Vagina (tissue), 2 donors: ENCODE measurements at places on chromosomes 1 and 21.

DNA sequence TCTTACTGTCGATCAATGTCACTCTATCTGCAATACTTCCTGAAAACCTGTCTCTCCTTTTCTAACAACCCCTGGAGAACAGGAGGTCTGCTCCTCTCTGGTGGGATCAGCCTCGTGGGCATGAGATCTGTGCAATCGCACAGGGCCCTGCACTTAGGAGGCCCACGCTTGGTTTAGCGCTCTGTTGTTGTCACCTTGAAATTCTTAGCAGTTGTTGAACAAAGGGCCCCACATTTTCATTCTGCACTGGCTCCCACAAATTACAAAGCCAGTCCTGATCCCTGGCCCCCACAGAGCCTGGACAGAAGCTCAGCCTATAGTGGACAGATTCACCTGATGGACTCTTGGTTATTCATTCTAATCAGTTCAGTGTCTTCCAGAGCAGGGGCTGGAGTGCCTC lies 18.6 kb downstream of the SPOCD1 start:
- no peak for DNase-seq

DNA sequence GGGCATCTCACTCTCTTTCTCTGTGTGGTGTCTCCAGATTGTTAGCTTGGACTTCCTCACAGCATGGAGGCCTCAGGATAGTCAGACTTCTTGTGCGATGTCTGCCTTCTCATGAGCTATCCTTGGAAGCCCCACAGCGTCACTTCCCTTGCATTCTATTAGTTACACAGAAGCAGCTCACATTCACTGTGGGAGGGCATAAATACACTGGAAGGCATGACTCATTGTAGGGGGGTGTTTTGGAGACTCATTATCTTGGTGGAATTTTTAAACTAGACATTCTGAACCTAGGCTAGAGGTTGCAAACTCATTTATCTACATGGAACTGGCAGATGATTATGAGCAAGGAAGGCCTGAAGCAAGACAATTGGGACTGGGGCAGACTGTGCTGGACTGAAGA lies 21.4 kb upstream of the FASLG start:
- DNase-seq = no peak

DNA sequence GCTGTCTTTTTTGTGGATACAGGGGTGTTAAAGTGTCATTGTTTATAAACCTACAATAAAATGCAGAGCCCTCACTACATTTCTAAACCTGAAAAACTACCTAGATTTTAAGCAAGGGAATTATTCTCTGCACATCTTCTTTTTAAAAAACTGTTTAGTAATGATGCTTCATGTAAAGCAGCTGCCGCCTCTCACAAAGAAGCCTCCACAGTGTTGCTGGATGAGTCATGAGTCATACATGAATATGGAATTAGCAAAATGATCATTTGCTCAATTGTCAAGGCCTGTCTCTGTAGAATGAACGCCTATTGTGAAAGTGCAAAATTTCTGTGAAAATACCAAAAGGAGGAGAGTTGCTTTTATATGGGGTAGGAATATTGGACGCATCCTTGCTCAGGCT lies 259.5 kb upstream of the CHRM3 start:
- no peak for DNase-seq

DNA sequence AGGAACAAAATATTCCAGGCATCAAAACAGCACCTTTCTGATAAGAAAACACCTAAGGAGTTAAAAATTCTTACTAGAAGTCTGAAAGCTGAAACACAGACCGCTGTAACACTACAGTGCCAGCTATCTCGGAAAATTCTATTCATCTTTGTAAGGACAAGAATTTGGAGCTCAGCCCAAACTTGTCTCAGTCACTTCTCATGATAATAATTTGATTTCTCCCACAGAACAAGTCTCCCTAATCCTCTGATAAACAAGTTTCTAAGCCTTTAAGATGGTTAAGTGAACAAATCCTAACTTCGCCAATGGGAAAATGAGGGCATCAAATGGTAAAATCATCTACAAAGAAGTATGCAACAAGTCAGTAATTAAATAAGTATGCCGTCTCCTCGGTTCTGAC lies 59.9 kb downstream of the SIPA1L2 start:
- no peak for DNase-seq

DNA sequence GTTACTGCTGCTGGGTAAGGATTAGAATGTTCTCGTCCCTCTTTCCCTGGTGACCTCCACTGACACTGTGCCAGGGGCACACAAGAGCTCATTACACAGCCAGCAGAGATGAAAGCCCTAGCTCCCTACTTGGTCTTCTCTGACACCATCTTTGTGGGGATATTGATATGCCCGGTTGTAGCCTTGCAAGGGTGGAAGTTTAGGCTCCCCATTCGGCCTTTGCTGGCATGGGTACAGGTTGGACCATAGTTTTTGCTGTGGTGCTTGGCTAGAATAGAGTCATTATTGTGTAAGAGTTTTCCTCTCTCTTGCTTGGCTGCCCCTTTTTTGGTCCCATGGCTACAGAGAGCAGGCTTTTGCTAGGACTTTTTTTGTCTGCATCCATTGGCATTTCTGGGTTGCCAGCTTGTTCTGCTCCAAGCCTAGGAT lies 12.3 kb downstream of the RAB4A start:
- no peak for DNase-seq

DNA sequence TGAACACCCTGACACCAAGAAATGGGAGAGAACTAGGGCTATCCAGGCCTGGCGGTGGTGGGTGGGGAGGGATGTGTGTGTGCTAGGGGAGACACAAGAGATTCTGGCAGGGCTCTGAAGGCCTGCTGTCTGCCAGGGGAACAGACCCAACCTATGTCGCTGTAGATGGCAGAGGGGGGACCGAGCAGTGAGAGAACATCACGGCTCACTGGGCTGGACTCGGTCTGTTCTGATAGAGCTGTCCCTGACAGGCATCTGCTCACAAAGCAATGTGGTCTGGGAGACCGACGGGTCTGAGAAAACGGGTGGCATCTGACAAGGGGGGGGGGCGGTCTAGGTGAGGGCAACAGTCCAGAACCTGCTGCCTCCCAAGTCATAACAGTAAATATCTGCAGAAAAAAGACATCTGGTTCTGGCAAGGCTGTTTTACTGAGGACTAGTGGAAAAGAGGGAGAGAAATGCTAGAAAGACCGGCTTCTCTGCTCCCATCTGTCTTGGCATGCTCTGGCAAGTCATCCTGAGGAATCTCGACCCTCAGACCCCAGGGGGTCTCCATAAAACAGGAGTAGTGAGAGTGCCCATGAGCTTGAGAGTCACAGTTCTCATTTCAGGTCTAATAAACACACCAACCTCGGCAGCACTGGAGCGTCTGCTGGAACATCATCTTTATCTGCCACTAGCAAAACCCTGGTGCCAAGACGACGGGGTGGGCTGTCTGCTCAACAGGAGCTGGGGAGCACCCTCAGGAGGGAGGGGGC lies 36.5 kb downstream of the SLC66A1 start:
- DNase-seq = no peak

GRCh38 chr1:10228528-10228927 lies 18.2 kb downstream of the KIF1B start:
- no peak for DNase-seq

- DNase-seq = no peak
Observed at GRCh38 chr1:66351913-66352312, 182.0 kb upstream of the SGIP1 start.

GRCh38 chr21:18368205-18368604 lies 35.4 kb downstream of the TMPRSS15 start:
- DNase-seq = no peak

- no peak for DNase-seq
Observed at GRCh38 chr21:44849616-44850130, 23.8 kb downstream of the PTTG1IP start.

DNA sequence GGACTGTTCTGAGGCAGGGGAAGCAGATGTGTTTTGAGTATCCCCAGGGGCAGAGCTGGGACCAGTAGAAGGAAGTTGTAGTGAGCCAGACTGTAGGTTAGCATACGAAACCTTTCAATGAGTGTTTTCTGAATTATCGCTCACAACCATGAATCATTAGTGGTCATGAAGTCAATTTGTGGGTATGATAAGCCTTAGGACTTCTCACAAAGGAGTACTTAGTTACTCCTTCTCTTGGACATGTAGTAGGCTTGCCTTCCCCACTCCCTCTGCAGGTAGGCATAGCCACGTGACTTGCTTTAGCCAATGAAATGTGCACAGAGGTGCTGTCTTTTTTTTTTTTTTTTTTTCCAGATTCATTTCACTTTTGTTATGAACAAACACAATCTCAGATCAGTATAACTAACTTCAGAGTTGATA lies 23.9 kb upstream of the FAAH start:
- no peak for DNase-seq

DNA sequence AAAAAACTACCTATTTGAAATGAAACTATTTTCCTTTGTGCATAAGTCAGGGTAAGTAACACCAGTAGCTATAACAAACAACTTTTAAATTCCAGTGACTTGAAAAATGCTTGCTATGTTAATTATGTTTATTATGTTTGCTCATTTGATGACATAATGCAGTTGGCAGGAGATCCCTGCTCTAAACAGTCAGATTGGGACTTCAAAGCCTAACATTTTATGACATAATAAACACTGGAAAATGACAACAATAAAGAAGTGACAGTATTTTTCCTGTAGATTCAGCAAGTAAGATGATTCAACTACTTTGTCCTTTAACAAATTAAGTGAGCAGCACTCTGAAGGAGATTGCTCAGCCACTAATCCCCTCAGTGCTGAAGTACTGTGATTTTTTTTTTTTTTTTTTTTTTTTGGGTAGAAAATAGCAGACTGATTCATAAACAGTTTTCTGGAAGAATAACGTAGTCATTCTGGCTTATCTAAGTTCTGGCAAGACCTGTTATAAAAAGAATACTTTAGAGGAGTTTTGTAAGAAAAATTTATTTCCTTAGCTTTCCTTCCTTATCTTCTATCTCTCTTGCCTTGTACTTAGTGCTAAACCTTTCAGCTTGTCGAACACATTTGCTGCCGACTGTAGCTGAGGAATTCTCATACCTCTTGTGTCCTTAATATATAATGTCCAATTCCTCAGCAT lies 207.2 kb downstream of the PTGER3 start:
- no peak for DNase-seq

- DNase-seq = no peak
Observed at GRCh38 chr1:219173434-219173757, 282 bp upstream of the LYPLAL1 start.

DNA sequence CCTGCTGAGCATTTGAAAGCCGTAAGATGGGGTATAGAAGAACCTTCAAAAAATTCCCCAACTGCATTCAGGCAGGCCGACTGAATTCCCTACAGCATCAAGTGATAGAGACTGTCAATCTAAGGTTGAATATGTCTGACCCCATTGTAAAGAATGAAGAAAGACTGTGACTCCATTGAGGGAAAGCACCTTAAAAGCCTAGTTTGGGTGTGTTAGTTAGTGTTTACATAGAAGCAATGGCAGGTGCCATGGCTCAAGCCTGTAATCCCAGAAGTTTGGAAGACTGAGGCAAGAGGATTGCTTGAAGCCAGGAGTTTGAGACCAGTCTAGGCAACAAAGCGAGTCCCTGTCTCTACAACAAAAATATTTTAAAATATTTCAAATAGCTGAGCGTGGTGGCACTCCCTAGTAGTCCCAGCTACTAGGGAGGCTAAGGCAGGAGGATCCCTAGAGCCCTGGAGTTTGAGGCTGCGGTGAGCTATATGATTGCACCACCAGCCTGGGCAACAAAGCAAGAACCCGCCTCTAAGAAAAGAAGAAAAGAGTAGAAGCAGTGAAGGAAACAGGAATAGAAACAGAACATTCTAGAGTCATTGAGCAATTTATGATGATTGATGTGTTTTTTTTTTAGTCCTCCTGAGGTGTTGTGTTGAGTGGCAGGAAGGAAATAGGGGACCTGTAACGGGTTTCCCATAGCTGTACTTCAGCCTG lies 15.4 kb downstream of the POLR3GL start:
- no peak for DNase-seq

DNA sequence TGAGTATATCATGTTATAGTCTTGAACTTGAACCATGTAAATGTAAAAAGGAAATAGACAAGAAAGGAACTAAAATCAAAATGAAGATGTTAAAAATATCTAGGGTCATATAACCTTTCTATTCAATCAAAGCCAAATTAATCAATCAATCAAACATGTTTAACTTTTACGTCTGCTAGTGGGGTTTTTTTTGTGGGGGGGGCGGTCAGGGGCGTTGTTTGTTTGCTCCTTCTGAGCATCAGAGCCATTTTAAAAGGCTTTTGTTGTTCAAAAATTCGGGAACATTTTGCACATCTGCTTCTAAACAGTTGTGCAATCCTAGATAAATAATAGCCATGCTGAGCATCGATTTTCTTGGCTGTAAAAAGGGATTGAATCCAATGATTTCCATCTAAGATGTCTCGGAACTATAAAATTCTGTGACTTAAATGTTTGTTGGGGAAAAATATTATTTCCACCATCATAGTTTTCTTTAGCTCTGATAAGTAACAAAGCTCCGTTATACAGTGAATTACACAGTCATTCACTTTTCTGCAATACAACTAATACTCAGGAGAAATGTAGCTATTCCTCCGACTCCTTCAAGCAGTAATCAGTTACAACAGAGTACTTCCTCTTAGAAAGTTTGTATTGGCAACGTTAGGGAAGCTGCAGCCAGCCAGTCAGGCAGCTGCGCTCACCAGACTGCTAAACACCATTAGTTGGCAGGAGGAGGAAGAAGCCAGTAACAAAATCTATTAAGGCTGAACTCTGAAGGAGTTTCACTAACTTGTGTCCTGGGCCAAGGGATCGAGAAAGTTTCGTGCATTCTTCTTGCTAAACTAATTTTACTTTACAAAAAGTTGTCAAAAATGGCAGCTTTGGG lies 2.2 kb downstream of the SPATA6 start:
- no peak for DNase-seq

- no peak for DNase-seq
Observed at GRCh38 chr1:116983112-116983511, 18.4 kb upstream of the CD101 start.

GRCh38 chr1:19430121-19431068 lies 54.9 kb downstream of the CAPZB start:
- no peak for DNase-seq

GRCh38 chr1:242788771-242789170 lies 264.3 kb upstream of the PLD5 start:
- no peak for DNase-seq

- DNase-seq = no peak
Observed at GRCh38 chr1:228465571-228466146, 21.5 kb upstream of the RNF187 start.

GRCh38 chr1:109804660-109805059 lies 40.9 kb upstream of the EPS8L3 start:
- DNase-seq = no peak

DNA sequence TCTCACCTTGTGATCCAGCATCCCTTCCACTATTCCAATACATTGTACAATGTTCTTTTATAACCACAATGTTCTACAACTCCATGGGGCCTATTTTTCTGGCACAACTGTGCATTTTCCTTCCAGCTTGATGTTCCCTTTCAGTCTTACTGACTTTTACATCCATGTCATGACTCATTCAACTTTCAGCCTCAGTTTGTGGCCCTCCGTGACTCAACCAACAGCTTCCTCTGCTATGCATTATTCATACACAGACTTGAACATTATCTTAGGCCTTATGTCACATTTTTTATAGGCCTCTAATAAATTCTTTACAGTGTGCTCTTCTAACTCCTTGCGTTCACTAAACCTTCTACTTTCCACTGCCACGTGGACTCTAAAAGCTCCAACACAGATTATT lies 119.4 kb upstream of the PRMT6 start:
- no peak for DNase-seq
